ENCODE measurements at places on chromosomes 7 and 10. TPM values are rescaled to one million over a fixed set of nuclear protein-coding genes. Genes with fewer than 3 reads are reported as not detected.

DNA sequence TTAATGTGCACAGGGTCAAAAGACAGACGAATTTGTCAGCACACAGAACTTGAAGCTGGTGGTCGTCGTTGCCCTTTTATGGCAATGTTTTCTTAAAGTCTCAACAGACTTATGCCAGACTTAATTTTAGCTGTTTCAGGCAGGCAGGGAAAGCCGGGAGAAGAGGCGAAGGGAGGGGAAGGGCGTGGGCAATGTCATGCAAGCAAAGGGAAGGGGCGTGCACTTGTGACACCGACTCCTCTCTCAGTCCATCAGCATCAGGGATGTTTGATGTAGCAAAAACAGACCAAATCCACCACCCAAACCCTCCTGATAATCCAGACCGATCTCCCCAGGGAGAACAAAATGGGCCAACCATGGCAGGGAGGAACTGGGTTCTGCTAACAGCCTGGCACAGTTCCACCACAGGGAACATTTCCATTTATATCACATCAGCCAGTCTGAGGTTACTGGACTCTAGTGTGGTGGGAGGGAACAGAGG is 118.1 kb upstream of the RHEB start:
- DNase-seq, result no peak

The ADCY1 gene
- total RNA-seq, result 0.14 TPM

The PLPP4 gene
- total RNA-seq, result not detected

DNA sequence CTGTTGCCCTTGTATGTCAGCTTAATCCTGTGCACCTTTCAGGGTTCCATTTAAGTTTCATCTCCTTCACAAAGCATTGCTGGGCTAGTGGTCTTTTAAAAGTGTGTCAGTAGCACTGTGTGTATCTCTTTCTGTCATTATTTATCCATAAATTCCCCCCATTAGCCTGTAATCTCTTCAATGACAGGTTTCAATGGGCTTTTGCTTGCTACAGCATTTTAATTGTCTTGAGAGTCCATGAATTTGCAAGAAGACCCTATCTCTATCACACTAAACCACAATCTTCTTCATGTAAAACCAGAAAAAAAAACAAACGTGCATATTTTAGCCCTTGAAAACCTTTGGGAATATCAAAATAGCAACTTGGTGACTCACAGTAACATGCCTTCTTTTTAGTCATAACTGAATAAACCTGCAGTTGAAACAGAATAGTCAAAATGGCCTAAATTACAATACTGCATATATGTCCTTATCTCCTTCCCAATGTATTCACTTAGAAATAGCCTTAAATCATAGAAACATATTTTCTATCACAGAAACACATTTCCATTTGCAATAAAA is 118.6 kb downstream of the PON1 start:
- DNase-seq, result no peak

DNA sequence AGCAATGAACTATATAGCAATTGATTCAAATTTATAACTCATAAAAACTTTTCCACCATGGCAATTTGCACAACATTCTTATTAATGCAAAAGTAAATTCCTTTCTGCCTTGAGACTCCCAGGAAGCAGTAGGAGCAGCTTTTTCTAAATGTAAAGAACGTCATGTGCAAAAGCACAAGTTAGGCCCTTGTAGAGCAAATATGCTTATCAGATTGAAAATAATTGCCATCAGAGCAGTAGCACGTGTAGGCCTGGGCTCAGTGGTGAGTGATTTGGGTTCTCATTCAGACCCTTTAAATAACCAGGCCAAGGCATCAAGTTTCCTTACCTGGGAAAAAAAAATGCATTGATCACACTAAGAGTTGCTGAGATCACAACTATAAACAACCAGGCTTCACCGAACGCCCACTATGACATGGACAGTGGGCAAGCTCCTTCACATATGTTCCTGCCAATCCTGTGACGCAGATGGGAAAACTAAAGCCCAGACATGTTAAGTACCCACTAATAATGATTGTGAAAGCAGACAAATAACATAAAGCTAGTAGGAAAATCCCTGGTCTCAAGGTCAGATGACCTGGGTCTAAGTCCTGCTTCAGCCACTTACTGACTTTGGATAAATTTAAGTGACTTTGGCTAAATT is 22.1 kb upstream of the SAR1A start:
- DNase-seq, result no peak

GRCh38 chr10:62917475-62918238 is 101.5 kb upstream of the EGR2 start:
- DNase-seq, result no peak

The HK1 gene
- total RNA-seq, result 118 TPM

GRCh38 chr10:61758433-61758832 is 95.7 kb downstream of the CABCOCO1 start:
- DNase-seq, result no peak

- DNase-seq, result no peak
Observed at GRCh38 chr7:158384746-158385145, 202.9 kb downstream of the PTPRN2 start.

DNA sequence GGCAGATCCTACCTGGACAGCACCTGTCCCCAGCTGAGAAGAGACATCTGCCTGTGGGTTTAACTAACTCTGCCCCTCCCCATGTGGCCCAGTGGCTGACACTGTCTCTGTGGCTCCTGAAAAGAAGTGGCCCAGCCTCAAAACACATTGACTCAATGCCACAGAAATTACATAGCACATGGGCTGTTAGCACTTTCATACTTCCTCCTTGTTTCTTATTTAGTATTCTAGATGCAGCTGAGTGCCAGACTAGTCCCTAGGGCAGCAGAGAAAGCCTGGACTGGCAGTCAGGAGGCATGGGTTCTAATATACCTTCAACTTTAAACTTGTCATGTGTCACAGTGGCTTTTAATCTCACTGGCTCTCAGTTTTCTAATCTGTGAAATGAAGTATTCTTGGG is 171.0 kb downstream of the TRIL start:
- no peak for DNase-seq

- DNase-seq, result no peak
Observed at GRCh38 chr7:38307640-38308039, 34.2 kb upstream of the TARP start.

The ZWINT gene
- 65.0 TPM for total RNA-seq

- no peak for DNase-seq
Observed at GRCh38 chr10:52499281-52499680, 185.2 kb downstream of the DKK1 start.

GRCh38 chr7:30136743-30137485 is 2.1 kb downstream of the MTURN start:
- no peak for DNase-seq

DNA sequence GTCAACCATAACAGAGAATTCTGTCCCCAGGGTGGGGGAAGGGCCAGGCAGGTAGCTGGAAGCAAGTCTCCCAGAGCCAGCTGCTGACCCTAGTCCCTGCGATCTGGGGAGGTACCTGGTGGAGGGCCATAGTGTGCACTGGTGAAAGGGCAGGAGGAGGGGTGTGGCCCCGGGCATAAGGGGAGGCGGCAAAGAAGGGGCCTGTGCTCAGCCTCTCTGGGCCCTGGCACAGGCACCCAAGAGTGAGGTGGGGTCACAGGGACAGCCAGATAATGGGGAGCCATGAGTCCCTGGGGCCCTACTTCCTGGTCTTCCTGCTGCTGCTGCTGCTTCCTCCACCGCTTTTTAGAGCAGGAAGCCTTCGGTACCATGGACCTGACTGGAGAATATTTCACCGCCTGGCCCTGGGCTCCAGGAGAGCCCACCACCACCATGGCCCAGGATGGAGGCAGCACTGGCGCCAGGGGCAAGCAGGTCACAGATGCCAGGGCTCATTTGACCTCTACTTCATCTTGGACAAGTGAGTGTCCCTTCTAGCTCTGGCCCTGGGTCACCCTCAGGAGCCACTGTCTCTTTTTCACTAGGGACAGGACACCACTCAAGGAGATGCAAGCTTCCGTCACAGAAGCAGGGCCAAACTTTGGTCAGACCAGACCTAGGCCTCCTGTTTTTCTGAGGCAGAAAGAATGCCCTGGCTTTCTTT is at the start of gene ANTXRL:
Gene ANTXRL, plus strand, starts transcription at position 7 of the 703 bp plus-strand sequence. Its CDS starts 266 bp downstream, at position 273.
- DNase-seq, result peak; percentile 23

GRCh38 chr7:149161241-149161848 is 14.1 kb downstream of the ZNF398 start:
- DNase-seq, result no peak

DNA sequence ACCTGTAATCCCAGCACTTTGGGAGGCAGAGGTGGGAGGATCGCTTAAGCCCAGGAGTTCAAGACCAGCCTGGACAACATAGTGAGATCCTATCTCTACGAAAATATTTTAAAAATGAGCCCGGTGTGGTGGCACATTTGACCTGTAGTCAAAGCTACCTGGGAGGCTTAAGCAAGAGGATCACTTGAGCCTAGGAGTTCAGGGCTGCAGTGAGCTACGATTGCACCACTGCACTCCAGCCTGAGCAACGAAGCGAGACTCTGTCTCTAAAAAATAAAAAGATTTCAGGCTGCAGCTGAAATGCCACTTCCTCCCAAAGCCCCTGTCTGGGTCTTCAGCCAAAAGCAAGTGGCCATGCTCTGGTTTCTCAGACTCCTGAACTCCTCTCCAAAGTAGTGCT is 38.7 kb upstream of the CARD11 start:
- no peak for DNase-seq

The ASIC3 gene
- 4.7 TPM for total RNA-seq

The PTPRZ1 gene
- total RNA-seq, result not detected

The MUC3A gene
- not detected for total RNA-seq

- no peak for DNase-seq
Observed at GRCh38 chr7:78148166-78148894, 349.8 kb downstream of the PHTF2 start.

The OR13A1 gene
- total RNA-seq, result not detected

GRCh38 chr10:80476685-80477084 is 22.6 kb downstream of the TSPAN14 start:
- no peak for DNase-seq

The AKR1C4 gene
- not detected for total RNA-seq

DNA sequence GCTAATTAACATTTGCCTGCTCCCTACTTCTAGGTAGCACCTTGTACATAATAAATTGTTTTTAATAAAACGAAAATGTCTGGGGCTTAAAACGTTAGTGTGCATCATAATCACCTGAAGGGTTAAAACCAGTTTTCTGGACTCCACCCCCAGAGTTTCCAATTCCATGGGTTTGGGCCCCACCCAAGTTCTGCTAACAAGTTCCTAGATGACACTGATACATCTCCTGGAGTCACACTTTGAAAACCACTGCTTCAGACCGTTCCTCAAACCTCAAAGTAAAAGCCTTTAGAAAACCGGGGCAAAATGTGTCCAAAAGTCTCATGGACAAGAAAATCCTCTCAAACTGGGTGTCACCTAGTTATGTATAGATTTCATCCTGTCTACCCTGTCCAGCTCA is 9.3 kb downstream of the OSBPL3 start:
- DNase-seq, result no peak

DNA sequence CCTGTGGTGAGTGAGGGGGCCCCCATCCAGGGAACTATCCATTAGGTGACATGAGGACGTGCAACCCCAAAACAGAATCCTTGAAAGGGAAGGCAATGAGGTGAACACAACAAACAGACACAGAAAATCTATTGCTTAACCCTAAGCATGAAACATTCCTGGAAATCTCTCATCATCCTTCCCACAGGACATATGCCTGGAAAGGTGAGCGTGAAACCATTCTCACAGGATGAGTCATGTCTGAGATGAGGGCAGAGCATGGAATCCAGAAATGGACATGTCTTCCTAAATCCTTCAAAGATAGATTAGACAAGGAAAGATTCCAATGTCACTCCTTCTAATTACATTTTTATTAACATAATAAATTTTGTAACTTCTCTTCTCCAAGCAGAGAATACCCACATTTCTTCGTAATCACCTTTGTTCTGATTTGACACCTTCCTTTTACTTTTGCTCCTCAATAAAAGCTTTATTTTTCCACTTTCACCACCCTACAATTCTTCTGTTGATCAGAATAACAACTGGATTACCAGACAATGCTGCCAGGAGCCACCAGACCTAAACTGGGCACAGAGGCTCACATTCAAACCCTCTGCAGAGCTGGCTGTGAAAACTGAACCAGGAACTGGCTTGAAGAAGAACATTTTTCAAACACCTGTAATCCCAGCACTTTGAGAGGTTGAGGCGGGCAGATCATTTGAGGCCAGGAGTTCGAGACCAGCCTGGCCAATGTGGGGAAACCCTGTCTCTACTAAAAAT is 67.2 kb downstream of the COBL start:
- no peak for DNase-seq

DNA sequence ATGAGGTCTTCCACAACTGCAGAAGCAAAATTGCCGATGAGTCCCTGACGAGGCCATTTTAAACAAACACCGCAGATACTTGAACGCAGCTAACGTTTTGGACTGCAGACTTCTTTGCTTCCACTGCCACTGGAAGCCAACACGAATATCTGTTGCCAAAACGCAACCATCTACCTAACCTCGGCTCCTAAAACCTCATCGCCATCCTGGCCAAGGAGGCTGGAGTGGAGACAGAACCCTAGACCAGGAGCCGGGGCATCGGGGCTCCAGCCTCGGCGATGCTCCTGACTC is 493 bp downstream of the WDR91 start:
- DNase-seq, result no peak

DNA sequence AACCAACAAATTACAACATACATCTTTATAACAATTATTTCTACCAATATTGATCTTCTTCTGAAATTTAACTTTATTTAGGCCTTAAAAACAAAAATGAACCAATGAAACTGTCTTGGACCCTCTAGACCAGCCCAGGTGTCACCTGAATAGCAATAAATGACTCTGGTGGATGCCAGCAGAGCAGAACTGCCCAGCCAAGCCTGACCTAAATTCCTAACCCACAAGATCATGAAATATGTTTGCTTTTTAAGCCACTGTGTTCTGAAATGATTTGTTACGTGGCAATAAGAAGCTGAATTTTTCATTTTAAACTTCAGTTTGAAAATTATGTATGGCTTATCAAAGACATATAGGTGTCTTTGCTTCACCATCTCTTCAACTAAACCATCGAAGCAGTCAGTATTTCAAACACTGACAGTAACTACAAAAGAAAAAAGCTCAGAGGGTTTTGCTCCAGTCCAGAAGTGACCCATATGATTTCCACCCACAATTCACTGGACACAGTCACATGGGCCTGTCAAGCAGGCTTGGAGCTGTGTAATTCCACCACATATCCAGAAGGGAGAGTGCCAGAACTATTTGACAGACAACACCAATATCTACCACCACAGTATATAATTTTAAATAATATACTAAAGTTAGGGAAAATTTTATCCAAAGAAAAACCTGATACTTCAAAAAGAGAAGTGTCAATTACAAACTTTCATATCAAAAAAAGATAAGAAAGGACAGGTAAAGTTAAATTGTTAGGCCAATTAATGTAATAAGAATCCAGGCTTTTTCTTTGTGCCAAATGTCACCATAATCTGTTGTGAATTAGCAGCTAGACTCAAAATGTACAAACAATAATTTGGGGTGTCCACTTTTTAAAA is 94.5 kb downstream of the KMT2C start:
- DNase-seq, result no peak

- no peak for DNase-seq
Observed at GRCh38 chr7:148151778-148152177, 438.8 kb upstream of the C7orf33 start.

All from activated naive CD8-positive, alpha-beta T cell treated with anti-CD3 and anti-CD28 coated beads, Interleukin-2, amount 10 ng/mL, durations not matched to agents 7 days and 5 days (primary cell).